Suprapubic skin (tissue), 4 donors: ENCODE measurements at places on chromosomes 4 and X.
A peak's percentile ranks its signal among the peaks of the same experiment; 100 is the strongest.

- DNase-seq = no peak
These were observed 365.2 kb downstream of the PRDM5 start for GRCh38 chr4:120557372-120557771.

DNA sequence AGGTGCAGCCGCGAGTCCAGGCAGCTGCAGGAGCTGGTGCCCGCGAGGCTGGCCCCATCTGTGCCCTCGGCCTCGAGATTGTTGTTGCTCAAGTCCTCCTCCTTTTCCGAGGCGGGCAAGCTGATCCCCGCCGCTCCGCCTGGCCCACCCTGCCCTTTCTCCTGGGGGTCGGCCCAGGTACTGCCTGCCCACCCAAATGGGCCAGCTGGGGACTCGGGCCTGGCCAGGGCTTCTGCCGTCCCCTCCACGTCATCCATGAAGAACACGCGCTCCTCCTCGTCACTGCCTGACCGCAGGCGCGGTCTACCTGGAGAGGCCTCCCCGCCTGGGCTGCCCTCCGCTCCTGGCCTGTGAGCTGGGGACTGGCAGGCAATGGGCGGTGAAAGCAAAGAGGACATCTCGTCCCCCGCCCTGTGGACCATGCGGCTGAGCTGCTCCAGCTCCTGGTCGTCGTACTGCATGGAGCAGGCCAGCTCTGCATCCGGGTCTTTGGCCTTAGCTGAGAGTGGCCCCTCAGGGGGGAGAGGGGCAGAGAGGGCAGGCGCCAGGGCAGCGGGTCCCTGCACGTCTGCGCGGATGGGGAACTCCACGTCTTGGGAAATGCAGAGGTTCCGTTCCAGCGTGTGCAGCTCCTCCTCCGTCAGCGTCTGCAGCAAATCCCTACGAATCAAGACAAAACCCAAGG, 43.1 kb upstream of the MXD4 start:
- peak; percentile 75 for DNase-seq

GRCh38 chr4:72557021-72557420, 12.0 kb downstream of the ADAMTS3 start:
- no peak for DNase-seq

DNA sequence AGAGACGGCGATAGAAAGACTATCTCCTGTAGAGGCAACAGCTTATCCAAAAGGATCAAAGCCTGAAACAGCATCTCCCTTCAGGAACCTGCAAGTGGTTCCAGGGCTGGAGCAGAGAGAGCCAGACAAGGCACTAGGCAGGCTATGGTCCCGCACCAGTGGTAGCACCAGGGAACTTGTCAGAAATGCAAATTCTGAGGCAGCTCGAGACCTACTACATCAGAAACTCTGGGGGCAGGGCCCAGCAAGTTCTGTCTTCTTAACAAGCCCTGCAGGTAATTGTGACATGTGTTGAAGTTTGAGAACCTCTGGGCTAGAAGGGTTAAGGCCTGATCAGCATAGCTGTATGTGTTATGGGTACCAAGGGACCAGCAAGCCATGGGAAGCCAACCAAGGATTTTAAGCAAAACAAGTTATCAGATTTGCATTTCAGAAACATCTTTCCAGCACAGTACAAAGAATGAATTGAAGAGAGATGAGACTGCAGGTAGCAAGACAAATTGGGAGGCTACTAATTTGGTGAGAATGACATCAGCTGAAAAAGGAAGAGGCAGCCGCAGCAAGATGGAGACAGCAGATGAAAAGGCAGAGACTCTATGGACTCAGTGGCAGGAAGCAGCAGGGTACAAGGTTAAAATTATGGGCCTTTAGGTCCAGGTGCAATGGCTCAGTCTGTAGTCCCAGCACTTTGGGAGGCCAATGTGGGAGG, 139.7 kb downstream of the TSPAN5 start:
- DNase-seq = no peak

GRCh38 chr4:173403051-173403450, 4.1 kb upstream of the SCRG1 start:
- no peak for DNase-seq

GRCh38 chr4:174496631-174497432, 25.5 kb downstream of the HPGD start:
- DNase-seq = no peak

GRCh38 chrX:13581554-13581953, 12.2 kb downstream of the EGFL6 start:
- DNase-seq = no peak

GRCh38 chr4:70471897-70472296, at the start of gene MUC7:
TSS of gene MUC7 (plus strand) at chr4:70472197. CDS start at chr4:70474022, 1,825 bp downstream.
- no peak for DNase-seq

GRCh38 chr4:94715726-94716125, 42.0 kb upstream of the BMPR1B start:
- DNase-seq = no peak
